ENCODE measurements at places on chromosomes 2 and 18.
A peak's percentile ranks its signal among the peaks of the same experiment; 100 is the strongest.

GRCh38 chr2:107063228-107063627 is 177.3 kb upstream of the ST6GAL2 start:
- DNase-seq, result no peak

DNA sequence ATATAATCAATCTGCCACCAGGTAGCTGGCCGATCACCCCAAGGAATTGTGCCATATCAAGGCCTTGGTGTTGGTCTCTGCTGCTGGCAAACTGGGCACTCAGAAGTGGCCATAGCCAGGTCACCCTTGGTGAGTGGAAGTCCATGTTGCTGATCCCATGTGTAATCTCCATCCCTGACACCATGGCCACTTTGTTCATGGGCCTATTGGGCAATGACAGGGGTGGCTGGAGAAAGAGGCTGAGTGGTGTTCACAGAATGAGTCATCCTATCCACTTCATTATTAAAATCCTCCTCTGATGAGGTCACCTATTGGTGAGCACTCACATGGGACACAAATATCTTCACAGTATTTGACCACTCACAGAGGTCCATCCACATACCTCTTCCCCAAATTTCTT is 26.7 kb upstream of the CD226 start:
- DNase-seq, result no peak

DNA sequence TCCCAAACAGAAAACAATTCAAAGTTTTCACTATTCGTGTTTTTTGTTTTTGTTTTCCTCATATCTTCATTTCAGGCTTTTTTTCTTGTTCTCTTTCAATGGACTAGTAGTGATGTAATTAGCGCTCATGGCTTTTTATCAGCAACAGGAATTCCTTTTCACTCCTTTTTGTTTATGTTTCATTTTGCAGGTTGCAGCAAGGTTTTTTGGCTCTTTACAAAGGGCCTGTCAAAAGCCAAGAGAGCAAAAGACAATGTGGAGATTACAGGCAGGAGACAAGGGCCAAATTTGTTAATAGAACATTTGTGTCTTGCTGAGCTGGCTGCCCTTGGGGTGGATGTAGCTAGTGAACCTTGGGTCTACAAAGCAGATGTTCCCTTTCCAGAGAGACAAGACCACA is 467.4 kb upstream of the CDH20 start:
- DNase-seq, result no peak

DNA sequence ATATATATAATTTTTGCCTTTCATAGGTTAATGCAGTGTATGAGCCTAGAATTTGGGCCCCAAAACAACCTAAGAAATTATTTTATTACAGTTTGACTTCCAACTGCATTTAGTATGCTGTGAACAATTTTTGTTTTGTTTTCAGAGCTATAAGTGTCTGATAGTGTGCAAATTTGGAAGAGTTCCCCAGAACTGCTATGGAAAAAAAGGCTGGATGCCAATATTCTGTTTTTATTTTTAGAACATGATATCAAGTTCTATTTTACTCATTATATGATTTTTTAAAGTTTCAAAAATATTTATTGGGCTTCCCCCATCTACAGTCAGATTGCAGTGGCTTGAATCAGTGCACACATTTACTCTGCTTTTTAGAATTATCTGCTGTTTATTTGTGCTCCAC is 42.6 kb downstream of the MRPS9 start:
- DNase-seq, result no peak

GRCh38 chr2:41910126-41910525 is 137.7 kb upstream of the PKDCC start:
- DNase-seq, result no peak

- no peak for DNase-seq
Measured at GRCh38 chr18:76426737-76427305, 68.2 kb downstream of the ZNF516 start.

DNA sequence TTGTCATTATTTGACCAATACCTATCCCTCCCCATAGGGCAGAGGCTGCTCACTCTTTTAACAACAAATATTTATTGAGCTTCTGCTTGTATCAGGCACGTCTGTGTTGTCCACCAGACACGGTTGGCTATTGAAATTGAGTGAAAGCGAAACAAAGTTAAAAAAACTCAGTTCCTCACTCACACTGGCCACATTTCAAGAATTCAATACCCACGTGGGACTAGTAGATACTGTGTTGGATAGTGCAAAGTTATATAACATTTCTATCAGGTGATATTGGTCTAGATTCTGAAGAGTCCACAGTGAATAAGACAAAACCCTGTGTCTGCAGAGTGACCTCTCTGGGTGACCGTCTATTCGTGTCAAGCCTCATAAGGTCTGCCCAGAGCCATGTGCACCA is 43.9 kb upstream of the GALR1 start:
- DNase-seq, result no peak

- no peak for DNase-seq
Measured at GRCh38 chr2:96408616-96409015, 73.0 kb downstream of the NCAPH start.

GRCh38 chr2:203802342-203803052 is 65.1 kb upstream of the CTLA4 start:
- DNase-seq, result no peak

DNA sequence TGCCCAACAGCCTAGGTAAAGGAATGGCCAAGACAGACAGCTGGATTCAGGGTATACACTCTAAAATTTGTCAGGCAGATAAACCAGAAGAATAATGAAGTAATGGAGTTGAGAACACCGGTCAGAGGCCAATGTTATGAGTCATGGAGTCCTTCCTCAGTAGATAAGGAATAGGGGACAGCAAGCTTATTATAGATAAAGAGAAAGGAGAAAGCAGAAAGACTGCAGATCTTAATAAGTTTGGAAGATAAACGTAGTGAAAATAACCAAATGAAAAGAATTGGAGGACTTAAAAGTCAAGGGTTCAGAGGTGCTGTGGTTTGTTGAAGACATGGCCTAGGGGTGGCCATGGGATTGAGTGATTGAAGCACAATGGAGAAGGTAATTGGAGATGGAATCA is 63.5 kb upstream of the NFE2L2 start:
- no peak for DNase-seq

DNA sequence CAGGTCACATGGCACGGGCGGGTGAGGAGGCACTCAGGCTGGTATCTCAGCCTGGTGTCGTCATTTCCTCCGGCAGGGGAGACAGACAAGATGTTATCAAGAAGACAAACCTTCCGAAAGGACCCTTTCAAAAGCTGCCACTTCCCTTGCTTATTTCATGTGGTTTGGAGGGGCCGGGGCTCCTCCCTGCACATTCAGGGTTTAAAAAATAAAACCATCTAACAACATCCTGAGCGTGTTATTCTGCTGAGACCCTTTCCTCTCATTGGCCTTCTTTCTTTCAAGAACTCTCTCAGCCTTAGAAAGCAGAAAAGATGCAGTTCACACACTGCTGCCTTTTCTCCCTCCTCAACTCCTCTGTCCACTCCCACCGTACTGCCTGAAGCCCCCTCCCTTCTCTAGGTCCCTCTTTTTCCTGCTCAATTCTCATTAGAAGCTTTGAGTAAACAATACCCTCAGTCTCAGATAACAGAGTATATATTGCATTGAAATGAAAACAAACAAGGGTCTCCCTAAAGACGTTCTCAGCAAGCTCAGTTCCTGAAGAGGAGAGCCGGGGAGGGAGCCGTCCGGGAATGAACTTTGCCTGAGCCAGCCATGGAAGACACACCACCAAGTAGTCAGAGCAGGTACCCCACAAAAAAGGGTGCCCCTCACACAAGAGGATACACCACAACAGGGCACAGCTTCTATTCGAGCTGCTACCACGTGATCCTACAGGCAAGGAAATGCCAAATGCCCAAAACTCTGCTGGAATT is 9.7 kb downstream of the SMAD7 start:
- no peak for DNase-seq

DNA sequence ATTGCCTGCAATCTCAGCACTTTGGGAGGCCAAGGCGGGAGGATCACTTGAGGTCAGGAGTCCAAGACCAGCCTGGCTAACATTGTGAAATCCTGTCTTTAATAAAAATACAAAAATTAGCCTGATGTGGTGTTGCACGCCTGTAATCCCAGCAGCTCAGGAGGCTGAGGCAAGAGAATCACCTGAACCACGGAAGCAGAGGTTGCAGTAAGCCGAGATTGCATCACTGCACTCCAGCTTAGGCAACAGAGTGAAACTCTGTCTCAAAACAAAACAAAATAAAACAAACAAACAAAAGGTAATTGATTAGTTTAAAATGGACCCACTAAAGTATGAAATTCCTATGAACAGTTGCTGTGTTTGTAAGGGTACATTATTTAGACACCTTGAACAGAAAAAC is 39.8 kb downstream of the CDH7 start:
- DNase-seq, result no peak

- DNase-seq, result no peak
Measured at GRCh38 chr18:55093295-55093694, 134.0 kb upstream of the CCDC68 start.

- DNase-seq, result no peak
Measured at GRCh38 chr18:62690236-62690815, 25.0 kb upstream of the PHLPP1 start.

GRCh38 chr2:180742801-180743200 is 237.6 kb upstream of the UBE2E3 start:
- DNase-seq, result peak; percentile 67

GRCh38 chr2:195337597-195337996 is 319.4 kb upstream of the SLC39A10 start:
- DNase-seq, result no peak

GRCh38 chr18:53025247-53025646 is 685.2 kb downstream of the DCC start:
- no peak for DNase-seq

DNA sequence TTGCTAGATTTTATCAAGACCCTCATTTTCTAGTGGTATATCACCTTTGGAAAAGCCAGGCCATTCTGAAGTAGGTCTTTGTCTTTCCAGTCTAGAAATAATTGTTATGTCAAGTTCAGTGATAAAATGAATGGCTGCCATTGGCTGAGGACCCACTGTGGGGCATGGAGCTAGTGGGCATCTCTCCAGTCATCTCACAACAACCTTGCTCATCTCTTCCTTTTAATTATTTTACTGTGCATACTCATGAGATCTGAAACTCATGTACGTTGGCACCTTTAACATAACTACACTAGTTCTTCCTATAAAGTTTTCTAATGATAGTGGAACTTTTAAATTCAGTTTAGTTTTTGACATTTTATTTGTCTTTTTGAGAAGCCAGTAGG is 240.9 kb downstream of the SLC8A1 start:
- no peak for DNase-seq

DNA sequence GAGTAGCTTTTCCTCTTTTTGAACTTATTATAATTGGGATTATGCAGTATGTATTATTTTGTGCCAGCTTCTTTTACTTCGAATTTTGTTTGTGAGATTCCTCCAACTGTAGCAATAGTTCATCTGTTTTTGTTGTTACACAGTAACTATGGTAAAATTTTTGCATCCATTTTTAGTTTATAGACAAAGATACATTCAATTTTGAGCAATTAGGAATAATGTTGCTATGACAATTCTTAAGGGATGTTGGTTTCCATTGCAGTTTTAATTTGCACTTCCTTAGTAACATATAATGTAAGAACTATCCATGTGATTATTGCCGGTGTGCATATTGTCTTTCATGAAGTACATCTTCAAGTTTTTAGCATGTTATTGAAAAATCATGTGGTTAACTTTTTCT is 20.7 kb downstream of the CCDC102B start:
- DNase-seq, result no peak

DNA sequence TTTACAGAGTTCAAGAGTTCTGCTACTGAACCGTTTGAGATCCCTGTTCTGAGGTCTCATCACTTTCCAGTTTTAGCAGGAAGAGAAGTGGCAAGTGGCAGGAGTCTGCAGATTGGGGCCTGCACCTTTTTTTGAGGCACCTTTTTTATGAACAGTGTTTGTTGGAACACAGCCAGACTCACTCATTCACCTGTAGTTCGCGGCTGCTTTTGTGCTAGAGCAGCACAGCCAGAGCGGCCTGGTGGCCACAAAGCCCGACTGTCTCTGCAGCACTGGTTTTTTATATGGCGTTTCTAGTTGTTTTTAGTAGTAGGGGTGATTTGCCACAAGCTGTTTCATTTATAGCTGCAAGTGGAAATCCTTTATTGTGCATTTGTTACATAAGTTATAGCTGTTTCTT is 8.6 kb downstream of the ACP1 start:
- DNase-seq, result no peak

DNA sequence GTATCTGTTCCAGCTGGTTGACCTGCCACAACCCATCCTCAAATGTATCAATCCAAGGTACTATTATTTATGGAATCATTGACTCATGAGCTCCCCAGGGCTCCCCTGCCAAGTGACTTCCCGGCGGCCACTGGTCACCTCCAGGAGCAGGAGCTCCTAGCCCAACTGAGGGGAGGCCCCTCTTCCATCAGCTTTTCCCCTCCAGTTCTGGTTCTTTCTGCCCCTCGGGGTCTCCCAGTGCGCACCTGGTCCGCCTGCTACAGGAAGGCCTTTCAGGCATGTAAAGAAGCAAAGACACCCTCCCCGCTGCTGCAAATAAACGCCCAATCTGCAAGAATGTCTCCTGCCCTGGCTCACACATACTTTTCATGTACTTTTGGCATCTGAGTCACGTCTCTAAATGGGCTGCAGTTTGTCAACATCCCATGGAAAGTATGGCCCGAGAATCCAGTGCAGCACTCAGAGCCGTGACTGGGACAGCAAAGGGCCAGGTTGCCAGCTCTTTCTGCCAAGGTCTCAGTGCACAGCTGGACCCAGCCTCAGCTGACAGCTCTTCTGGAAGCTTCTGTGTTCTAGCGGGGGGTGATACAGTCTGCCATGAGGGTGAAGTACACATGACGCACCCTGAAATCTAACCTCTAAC is 41.4 kb downstream of the KLHL29 start:
- no peak for DNase-seq

DNA sequence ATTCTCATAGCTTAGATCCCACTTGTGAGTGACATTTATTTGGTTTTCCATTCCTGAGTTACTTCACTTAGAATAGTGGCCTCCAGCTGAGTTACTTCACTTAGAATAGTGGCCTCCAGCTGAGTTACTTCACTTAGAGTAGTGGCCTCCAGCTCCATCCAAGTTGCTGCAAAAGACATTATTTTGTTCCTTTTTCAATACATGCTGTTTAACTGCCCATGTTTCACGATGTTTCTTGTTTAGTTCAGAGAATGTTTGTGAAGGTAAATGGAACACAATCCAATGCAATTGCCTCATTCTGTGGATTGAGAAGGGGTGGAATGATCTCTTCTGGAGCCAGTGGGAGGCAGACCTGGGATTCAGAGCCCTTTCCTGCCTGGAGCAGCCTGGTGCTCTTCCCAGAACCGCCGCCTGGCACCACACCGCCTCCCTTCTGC is 273.5 kb upstream of the ATP5MC3 start:
- DNase-seq, result no peak
